Lung (tissue), 17 donors: ENCODE measurements at places on chromosomes 13 and 19.

DNA sequence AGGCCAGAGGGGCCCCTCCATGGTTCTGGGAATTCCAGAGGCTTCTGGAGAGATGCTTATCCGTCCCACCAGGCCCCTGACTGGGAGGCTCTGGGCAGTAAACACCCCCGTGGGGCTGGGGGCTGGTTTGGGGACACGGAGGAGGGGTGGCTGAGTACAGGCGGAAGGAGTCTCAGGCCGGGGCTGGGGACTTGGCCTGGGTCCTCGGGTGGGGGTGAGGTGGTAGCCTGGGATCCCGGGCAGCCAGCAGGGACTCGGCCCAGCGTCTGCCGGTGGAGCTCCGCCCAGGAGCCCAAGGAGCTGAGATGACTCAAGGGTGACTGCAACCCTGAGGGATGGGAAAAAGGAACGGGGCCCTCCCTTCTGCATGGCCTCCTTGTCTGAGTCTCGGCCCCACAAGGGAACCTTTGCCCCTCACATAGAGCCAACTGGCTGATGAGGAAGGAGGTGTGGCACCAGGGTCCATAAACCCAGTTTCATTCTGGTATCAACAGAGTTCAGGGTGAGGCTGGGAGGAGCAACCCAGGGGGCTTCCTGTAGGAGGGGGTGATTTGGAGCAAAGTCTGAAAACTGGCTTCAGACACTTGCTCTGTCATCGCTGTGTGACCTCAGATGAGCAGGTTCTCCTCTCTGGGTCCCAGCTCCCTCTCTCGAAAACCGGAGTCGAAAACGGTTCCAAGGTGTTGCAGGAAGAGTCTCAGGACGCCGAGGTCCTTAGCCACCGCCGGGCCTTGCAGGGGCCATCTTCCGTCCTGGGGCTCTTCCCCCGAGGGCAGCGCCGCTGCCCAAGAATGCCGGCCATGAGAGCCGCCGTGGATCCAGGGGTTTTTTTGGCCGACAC is 809 bp downstream of the MISP start:
- DNase-seq: no peak

DNA sequence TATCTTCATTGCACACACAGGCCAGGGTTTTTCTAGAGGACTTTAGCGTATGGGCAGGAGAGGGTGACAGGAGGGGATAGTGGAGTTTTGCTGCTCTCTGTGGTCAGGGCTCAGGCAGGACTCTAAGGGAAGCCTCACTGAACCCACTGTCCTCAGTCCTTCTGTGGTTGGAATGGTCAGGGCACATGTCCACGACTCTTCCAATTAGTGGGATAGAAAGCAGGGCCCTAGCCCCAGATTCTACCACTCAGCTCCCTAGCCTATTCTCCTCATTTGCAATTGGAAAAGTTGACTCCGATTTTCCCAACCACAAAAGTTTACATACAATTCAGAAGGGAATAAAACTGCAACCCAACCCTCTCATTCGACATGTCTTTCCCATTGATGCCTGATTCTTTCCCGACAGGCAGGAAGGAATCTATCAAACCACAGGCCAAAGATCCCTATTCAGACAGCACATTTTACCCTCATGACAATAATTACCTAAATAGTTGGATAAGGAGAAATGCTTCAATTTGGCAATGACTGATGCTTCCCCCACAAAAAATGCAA is 38.2 kb downstream of the TGDS start:
- DNase-seq: no peak

- DNase-seq: no peak
Measured at GRCh38 chr19:34075661-34076091, 96.6 kb upstream of the LSM14A start.

GRCh38 chr13:107427536-107427935 is 787.8 kb downstream of the LIG4 start:
- DNase-seq: no peak

GRCh38 chr19:6750062-6750461 is 10.6 kb downstream of the TRIP10 start:
- DNase-seq: peak; percentile 84

DNA sequence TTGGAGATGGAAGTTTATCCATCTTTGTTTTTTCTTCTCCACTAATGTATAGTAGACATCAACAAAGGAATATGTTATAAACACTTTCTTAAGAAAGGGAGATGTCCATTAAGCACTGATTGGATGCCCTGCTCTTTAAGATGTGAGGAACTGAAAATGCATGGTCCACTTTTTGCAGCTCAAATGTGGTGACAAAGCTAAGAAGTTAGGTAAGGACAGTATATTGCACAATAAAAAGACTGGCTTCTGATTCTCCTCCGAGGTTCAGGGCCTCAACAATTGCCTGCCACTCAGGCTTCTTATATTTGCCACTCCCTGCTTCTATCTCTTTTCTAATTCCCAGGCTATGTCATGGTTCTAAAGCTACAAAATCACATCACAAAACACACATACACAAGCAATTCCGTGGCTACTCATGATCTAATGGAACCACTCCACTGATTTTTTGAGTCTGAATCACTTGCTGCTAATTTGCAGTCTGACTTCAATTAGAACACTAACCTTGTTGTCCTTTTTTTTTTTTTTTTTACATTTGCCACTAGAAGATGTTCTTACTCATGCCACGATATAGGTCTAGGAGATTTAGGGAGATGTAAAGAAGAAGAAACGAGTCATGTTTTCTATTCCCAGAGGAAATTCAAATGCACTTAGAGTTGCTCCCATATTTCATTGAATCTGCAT is 29.6 kb upstream of the TNFSF11 start:
- no peak for DNase-seq
